ENCODE measurements at places on chromosomes 3 and 15.

DNA sequence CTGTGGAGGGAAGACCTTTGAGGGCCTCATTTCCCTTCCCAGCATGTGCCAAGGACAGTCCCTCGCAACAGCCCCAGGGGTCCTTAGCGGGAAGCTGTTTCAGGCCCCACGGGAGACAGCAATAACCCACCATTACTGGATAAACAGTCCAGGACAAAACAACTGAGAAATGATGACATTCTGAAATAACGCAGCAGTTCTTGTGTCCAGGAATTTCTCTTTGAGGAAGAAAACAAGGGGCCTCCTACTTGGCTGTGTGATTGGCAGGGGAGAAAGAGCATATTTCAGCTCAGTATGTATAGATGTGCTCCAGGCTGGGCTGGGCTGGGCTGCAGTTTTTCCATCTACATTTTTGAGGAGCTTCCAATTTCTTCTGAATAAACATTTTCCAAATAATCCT lies 82.2 kb upstream of the THBS1 start:
- no peak for DNase-seq

DNA sequence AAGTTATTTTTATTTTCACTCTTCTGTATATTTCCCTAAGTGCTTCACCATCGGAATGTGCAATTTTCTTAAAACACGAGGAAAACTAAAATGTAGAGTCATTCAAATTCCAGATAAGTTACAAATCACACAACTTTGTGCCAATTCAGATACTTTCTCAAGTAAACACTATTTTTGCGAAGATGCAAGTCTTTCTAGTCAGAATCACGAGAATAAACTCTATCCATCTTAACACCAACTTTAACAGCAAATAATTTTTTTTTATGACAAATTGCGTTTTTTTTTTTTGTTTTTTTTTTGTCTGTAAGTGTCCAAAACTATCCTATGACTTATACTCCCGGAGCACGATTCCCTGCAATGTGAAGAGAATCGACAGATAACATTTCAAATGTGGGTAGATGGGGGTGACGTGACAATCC lies 1.3 kb downstream of the STAG1 start:
- DNase-seq, result no peak

- DNase-seq, result no peak
Measured at GRCh38 chr3:48855681-48856447, 8.2 kb upstream of the PRKAR2A start.

GRCh38 chr15:92992720-92993119 lies 92.6 kb downstream of the CHD2 start:
- DNase-seq, result no peak

DNA sequence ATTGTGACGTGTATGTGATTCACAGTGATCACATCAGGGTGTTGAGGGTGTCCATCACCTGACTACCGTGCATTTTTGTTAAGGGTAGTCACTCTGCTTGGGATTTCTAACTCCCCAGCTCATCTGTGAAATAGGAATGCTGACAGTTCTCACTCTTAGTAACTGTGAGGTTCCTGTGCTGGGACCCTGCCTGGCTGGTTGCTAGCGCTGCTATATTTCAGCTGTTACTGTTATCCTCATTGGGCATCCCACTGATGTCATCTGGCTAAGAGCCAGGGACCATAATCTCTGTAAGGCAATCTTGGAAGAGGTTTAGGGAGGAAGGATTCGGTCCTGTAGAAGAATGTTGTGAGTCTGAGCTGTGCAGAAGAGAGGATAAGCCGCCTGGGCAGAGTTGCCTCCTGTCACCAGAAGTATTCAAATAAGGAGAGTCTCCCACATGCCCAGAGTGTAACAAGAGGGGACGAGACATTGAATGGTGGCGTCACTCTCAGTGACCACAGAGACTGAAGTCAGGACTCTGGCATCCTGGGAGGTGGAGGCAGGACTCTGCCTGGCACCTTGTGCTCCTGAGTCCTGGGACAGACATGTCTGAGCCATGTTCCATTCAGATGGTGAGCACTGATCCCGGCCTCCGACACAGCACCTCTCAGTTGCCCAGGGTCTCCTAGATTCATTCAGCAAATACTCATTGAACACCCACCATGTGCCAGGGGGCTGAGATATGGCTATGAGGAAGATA lies 52.2 kb downstream of the FBLN2 start:
- DNase-seq, result no peak

DNA sequence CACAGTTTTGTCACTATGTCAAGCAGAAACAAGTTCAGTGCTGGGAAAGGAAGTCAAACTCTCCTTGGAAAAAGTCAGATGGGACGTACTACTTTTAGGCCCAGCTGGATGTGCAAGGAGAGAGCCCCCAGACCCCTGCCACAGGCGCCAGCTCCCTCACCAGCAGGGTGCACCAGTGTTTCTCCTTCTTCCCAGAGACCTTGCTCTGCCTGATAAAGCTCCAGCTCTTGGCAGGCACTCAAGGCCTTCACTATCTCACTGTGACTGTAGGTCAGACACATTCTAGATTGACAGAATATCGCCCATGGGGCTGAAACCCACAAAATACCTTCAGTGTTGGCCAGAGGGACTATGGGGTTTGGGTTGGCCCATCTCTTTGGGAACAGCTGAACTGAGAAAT lies 54.8 kb upstream of the CHRNB4 start:
- no peak for DNase-seq

GRCh38 chr3:9066141-9066540 lies 102.9 kb upstream of the RAD18 start:
- no peak for DNase-seq

DNA sequence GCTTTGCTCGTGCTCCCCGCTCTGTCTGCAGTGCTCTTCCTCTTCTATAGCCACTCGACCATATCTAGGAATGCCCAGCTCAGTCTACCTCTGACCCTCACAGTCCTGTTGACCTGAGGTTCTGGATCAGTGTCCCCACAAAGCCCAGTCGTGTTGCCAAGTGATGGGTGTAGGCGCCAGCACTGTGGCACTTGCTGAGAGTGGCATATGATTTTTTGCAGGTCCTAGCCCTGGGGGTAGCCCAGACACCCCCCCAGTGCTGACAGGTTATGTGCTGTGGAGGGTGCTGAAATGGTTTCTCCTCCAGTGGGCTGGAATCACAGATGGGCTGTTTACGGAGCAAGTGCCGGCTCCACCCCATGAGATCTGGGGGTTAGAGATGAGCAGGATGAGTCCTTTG lies 32.5 kb downstream of the ACAD9 start:
- no peak for DNase-seq
